Cortex of kidney (tissue), 1 donor: ENCODE measurements at places on chromosomes 4 and X.

DNA sequence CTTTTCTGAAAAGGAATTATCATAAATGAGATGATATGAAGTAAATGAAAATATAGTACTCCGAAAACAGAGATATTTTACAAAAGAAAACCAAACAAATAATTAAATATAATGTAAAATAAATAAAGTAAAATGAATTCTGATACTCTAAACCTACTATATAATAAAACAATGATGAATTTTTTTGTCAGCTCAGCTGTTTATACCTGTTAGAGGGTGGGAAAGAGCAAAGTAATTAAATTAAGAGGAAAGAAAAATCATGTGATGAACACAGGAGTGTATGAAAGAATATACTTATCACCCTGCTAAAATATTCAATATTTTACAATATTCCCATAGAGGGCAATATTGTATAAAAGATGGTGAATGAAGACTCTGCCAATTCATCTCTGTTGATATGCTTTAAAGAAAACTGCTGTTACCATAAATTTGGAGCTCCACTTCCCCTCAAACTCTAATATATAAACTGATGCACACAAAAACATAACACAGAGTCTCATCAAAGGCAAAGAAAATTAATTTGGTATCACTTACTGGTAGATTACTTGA lies 6.5 kb upstream of the NDST4 start:
- no peak for DNase-seq

GRCh38 chr4:30757357-30757756 lies 37.2 kb downstream of the PCDH7 start:
- no peak for DNase-seq

DNA sequence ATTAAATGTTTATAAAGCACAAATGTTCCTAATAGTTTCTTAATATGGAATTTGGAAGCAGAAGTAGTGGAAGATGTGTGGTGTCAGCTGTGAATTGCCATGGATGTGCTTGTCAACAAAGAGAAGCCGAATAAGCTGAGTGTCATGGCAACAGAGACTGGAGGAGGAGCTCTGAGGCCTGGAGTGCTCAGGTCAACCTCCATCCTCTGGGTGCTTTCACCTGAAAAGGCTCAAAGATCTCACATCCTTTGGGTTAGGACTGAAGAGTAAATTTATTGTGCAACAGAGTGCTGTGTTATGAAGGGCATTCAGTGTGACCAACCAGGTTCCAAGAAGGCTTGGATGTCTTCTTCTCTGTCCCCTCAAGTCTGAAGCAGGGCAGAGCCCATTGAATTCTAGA lies 18.7 kb downstream of the SGMS2 start:
- DNase-seq: no peak

GRCh38 chr4:78622253-78622979 lies 70.8 kb downstream of the ANXA3 start:
- no peak for DNase-seq

DNA sequence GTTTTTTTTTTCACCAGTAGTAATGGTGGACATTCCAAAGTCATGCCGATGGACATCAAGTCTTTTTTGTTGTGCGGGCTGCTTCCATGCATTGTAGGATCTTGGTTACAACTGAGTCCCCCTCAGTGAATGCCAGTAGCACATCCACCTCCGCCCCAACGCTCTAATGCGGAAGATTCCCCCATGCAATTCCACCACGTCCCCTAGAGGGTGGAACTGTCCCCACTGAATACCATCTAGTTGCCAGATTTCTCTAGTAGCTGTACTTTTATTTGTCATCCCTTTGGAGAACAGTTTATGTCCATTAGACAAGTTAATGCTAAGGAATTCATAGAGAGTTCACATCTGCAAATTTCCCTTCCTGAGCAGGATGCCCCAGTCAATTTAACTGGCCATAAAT lies 6.7 kb downstream of the SHISA3 start:
- DNase-seq: no peak

DNA sequence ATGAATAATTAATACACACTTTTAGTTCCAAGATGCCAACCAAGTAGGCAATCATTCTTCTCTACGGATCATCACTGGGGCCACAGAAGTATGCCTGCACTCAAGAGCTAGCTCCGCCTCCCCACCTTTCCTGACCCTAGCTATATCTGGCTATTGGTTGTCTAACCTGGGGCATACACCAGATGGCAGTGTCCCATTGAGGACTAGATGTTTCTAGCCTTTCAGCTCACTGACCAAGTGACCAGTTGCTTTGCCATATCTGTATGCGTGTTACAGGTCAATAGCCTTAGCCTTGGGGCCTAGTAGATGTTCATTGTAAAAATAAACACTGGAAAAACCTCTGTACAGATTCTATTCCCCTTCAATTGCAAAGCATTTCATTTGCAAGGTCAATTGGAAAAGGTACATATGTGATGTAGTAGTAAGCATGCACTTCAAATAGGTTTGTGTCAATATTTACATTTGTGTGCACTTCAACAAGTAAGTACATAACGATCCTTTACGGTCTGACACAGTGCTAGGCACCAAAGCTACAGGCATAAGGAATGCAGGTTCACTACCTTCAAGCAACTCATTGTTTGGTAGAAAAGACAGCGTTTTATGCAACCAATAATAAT lies 521.7 kb downstream of the PPARGC1A start:
- no peak for DNase-seq

GRCh38 chrX:50448565-50448964 lies 22.1 kb downstream of the DGKK start:
- DNase-seq: no peak

DNA sequence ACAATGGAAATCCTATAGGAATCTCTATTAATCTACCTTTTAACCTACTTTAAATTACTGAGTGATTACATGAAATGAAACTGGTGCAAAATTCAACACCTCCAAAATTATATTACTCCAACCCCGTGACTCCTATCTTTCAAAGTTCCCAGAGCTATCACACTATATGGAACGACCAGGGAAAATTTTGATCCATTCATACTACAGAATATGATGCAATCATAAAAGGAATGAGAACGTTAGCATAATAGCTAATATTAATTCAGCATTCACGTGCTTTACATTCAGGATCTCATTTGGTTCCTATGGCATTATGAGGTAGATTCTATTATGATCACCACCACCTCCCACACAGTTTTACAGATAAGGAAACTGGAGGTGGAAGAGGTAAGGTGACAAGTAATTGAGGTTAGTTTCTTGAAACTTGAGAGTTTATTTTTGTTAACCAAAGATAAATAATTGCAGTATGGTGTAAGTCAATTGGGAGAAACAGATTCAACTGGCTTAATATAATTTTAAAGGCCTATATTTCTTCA lies 29.4 kb upstream of the INTS6L start:
- DNase-seq: no peak
